Activated CD8-positive, alpha-beta memory T cell treated with anti-CD3 and anti-CD28 coated beads for 1 hour (primary cell): ENCODE measurements at places on chromosomes 6 and 20.

- no peak for DNase-seq
Observed at GRCh38 chr6:163733061-163733460, 318.5 kb downstream of the QKI start.

- DNase-seq = no peak
Observed at GRCh38 chr6:10000551-10000950, 414.3 kb downstream of the TFAP2A start.

- DNase-seq = no peak
Observed at GRCh38 chr6:168368066-168368820, 48.7 kb upstream of the DACT2 start.

- DNase-seq = no peak
Observed at GRCh38 chr6:154093231-154094044, 54.4 kb downstream of the OPRM1 start.

GRCh38 chr20:17137692-17138091 is 89.1 kb upstream of the PCSK2 start:
- DNase-seq = no peak

DNA sequence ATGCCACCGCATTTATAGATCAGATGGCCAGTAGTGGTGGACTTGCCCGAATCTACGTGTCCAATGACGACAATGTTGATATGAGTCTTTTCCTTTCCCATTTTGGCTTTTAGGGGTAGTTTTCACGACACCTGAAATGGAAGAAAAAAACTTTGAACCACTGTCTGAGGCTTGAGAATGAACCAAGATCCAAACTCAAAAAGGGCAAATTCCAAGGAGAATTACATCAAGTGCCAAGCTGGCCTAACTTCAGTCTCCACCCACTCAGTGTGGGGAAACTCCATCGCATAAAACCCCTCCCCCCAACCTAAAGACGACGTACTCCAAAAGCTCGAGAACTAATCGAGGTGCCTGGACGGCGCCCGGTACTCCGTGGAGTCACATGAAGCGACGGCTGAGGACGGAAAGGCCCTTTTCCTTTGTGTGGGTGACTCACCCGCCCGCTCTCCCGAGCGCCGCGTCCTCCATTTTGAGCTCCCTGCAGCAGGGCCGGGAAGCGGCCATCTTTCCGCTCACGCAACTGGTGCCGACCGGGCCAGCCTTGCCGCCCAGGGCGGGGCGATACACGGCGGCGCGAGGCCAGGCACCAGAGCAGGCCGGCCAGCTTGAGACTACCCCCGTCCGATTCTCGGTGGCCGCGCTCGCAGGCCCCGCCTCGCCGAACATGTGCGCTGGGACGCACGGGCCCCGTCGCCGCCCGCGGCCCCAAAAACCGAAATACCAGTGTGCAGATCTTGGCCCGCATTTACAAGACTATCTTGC is 725 bp downstream of the EEF1A1 start:
- peak; percentile 64 for DNase-seq

DNA sequence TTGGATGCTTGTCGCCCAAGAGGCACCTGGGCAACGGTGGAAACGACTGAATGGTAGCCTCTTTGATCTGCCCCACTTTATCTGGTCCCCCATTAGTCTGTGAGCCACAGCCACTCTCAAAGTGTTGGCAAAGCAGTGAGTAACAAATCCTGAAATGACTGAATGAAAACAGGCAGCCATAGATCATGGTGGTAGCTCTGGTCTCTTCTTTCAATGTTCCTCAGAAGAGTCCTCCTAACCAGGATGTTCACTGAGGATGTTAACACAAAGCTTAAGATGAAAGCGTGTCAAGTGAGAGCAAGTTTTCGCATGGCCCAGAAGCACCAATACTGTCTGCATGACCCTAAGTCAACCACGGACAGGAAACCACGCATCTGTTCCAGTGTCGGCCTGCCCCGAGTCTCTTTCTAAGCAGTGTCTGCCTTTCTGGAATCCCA is 107.3 kb downstream of the IRF4 start:
- DNase-seq = no peak

DNA sequence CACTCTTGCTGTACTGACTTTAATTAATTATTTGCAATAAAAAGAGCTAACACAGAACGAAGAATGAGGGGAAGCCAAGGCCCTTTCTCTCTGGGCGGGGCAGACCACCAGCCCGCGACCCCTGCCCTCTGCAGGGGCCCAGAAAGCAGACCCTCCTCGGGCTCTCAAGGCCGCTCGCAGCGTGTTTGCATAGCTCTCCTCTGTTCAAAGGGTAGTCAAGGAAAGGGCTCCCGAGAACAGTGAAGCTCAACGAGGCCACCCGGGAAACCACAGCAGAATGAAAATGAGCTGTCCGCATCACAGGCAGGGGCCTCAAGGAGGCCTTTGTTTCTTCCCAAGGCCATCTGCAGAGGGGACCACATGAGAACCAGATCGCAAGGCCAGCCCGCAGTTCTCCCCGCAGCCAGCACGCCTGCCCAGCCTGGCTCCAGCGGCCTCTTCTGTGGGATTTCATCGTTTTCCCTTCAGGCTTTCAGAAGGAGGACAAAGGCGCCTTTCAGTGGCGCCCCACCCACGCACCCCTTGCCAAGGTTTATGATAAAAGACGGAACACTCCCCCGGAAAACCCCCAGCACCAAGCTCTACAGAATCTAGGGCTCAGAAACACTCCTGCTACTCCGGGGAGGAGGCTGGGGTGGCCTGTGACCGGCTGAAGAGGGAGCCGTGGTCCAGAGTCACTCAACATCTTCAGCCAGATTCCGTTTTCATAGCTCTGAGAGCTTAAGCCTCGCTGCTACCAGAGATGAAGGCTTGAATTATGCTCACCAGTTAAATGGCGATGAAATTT is 25.3 kb downstream of the ACSS1 start:
- DNase-seq = no peak

DNA sequence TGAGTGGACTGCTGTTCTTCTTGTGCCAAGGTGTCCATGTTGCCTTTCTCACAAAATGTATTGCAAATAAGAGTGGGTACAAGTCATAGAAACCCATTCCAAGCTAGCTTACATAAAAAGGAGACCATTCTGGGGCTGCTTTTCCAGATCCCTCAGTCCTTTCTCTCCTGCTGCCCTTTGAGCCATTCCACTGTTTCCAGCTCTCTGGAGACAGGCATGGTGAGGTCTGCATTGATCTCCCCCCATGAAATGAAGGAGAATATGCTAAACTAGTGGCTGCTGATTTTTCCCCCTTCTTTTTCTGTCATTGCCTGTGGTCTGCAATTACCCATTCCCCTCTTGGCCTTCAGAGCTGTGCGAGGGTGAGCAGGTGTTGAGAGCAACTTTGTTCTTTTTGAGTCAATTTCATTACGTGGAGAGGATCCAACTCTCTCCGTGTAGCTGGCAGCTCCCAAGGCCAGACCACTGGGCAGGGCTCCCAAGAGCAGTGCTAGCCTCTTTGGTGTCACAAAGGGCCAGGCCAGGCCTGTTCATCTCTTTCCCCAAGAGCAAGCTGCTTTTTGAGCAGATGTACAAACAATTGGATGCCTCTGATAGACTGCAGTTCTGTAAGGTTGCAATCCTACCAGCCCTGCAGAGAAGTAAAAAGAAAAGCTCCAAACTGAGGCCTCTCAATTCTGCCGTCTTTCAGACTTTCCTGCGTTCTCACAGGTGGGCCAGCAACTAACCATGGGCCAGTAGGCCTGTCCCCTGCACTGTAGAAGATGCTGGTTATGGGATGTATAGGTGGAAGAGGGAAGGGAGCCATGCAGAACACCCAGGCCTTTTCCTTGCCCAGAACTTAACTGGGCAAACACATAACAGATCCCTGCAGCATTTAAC is 96.1 kb upstream of the ARMC2 start:
- DNase-seq = no peak

DNA sequence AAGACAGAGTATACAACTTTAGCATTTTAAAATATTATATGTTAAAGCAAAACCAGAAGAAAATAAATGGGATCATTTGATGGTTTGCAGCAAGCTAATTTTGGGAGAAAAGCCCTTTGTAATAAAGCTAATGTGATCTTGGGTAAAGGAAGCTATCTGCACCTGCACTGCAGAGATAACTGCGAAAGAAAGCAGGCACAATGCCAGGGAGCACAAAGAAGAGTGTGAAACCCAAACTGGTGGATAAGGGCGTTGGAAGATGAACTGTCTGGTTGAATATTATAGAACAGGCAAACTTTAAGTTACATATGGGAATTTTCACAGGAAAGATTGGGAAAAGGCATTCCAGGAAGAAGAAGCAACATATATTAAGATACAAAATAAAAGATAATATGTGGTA is 179.2 kb upstream of the KHDRBS2 start:
- DNase-seq = no peak

DNA sequence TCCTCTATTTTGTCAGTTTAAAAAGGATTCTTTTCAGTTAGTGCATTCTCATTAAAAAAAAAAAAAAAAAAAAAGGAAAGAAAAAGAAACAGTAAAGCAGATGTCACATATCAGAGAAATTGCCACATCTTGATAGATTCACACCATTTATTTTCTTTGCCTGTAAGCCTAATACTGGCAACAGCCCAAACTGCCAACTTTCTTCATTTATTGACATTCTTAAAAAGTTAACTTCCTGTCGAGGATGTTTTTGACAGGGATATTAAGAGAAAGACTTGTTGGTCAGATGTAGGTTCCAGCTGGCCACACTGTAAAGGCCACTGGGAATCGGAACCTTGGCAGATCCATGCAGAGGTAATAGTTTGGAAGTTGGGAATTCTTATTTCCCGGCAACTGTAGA is 332.6 kb downstream of the NRN1 start:
- DNase-seq = no peak

- no peak for DNase-seq
Observed at GRCh38 chr20:15902493-15902892, 670.8 kb downstream of the KIF16B start.

DNA sequence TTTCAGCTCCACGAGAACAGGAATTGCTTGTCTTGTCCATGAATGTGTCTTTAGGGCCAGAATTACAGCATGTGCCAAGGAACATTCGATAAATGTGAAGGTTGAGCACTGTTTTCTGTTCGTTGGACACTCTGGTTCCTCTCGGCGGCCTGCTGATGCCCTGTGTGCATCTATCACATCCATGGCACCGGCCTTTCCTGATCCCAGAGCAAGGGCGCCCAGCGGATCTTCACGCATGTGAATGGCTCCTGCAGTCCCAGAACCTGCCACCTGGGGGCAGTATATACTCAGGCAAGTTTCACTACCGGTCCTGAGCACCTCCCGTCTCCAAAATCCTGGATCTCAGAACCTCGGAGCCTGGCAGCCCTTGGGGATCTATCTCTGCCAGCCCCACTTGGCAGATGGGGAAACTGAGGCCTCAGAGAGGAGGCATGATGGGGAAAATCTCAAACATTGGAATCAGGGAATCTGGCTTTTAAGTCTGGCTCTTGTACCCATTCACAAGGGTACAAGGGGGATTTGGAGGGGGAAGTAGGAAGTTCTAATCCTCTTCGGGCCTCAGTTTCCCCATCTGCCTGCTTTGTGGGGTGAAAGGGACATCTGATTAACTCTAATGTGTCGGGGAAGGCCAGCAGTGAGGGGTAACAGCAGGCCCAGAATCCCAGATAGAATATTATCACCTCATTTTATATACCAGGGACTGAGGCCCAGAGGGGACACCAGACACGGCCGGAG is 4.3 kb upstream of the CEBPB start:
- peak; percentile 82 for DNase-seq

GRCh38 chr20:38084425-38084951 is 50.9 kb downstream of the RPRD1B start:
- DNase-seq = no peak

DNA sequence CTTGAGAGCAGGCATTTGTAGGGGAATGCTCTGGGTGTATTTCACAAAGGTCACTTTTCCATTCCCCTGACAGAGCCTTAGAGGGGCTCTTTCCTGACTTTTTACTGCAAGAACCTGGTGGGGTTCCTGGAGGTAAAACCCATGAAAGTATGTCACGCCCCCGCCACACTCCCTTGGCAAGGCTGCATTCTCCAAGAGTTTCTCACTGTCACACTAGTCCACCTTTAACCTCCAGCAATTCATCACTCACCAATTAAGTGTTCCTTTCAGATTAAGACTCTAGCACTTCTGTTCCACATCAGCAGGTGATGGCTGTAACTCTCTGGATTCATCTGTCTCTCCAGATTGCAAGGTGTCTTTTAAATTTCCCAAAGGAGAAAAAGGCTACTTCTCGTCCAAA is 32.7 kb upstream of the NKX2-4 start:
- DNase-seq = no peak

DNA sequence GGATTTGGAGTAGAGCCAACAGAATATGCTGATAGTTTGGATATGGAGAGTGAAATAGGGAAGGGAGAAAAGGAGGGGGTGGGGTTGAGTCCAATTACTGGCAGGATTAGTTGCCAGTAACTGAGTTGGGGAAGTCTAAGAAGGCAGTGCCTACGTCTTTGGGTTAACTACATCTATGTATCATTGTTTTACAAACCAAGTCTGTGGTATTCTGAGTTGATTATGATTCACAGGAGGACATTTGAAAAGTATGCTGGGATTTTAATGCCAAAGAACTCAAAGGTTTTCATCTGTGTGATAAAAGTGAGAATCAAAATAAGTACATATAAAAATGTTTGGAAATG is 14.7 kb downstream of the DSE start:
- DNase-seq = no peak

GRCh38 chr6:56933650-56934049 is 21.3 kb upstream of the BEND6 start:
- DNase-seq = no peak

- no peak for DNase-seq
Observed at GRCh38 chr6:11722805-11723631, 55.6 kb downstream of the ADTRP start.

DNA sequence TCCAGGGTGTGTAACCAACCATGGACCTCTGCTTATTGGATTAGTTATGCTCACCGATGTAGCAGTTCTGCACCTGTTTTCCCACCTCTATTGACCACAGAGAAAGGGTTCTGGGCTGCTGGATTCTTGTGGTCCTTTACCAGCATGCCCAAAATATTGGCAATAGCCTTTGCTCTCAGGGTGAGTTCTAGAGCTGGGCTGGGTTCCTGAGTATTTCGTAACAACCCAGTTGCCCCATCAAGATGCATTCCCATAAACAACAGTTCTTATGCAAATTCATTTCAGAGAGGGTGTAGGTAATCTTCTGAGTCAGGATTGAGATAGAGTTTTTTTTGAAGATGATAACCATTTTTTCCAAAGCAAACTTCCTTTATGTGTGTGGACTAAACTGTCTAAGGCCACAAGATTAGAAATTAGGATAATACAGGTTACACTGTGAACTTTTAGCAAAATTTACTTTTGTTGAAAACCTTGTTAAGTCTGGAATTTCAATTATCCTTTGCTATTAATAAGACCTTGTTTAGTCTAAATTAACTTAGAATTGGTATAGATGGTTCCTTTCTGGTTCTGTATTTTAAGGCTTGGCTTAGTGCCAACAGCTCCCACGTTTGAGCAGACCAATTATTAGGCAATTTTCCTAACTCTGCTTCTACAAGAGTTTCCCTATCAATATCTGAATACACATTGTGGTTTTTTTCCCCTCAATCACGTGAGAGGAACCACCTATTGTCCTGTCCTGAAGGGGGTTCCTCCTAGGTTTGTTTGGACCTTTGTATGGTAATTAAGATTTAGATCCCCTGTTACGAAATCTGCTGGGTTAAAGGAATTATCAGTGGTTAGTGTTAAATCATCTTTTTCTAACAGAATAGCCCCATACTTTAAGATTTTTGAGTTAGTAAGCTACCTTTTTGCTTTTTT is 46.1 kb downstream of the TBX18 start:
- no peak for DNase-seq
